ENCODE measurements at places on chromosomes 4 and X.

- no peak for DNase-seq
Measured at GRCh38 chrX:79133904-79134303, 10.6 kb upstream of the GPR174 start.

- DNase-seq, result peak; percentile 30
Measured at GRCh38 chr4:47913861-47914219, 543 bp downstream of the NFXL1 start.

- DNase-seq, result no peak
Measured at GRCh38 chr4:13881892-13882291, 254.4 kb upstream of the BOD1L1 start.

- DNase-seq, result peak; percentile 13
Measured at GRCh38 chr4:102404431-102404969, 59.2 kb upstream of the SLC39A8 start.

DNA sequence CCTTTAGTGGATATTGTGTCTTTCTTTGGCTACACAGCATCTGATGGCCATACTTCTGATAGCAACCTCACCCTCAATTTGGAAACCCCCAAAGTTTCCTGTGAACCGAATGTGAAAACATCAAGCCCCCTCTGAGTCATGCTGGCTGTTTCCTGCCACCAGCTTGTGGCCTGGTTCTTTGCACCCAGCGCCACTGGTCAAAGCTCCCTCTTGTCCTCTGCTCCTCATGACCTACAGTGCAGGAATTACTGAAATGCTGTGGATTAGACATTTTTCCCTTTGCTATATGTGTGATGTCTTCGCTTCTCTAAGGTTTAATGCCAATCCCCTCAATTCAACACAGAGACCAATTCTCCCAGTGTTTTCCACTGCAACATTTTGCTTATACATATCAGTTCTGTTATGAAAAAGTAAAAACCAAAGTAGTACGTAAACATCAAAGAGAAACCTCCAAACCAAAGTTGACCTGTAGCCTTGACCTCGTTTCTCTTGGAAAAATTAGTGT lies 224.0 kb upstream of the TENM3 start:
- no peak for DNase-seq

GRCh38 chr4:37001688-37002436 lies 242.7 kb upstream of the NWD2 start:
- no peak for DNase-seq

GRCh38 chr4:11589676-11590075 lies 161.0 kb upstream of the HS3ST1 start:
- DNase-seq, result no peak

- DNase-seq, result no peak
Measured at GRCh38 chr4:98786866-98787265, 128.5 kb upstream of the TSPAN5 start.

DNA sequence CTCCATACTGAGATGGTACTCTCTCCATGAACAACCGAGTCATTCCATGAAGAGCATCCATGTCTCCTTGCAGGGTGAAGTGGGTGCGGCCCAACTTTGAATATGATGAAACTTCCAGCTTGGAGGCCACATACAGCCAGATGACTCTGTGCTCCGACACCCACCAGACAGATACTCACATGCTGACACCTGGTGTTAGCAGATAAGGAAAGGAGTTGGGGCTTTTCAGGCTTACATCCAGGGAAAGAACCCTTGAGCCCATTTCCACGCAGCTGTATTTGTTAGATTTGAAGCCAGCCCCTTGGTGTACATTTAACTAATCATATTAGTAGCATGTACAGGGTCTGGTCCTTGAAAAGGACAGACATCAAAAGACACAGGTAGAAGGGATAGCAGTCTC lies 62.1 kb upstream of the PRRG3 start:
- DNase-seq, result peak; percentile 22

GRCh38 chr4:153113061-153113837 lies 91.0 kb upstream of the TRIM2 start:
- no peak for DNase-seq

DNA sequence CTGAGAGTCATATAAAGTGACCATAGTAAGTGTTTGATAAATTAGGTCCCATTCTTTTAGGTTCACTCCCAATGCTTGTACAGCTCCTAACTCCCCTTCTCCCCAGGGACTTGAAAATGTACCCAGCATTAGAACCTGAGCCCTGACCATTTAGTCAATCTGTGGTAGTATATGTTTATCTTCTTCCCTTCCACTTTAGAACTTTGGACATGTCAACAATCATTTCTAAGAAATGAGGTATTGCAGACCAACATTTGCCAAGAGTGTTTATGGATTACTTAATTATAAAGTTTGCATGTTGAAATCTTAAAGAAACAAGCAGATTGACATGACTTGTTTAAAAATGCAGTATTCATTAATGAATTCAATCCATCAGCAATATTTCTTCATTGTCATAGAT lies 26.0 kb downstream of the AFM start:
- no peak for DNase-seq

DNA sequence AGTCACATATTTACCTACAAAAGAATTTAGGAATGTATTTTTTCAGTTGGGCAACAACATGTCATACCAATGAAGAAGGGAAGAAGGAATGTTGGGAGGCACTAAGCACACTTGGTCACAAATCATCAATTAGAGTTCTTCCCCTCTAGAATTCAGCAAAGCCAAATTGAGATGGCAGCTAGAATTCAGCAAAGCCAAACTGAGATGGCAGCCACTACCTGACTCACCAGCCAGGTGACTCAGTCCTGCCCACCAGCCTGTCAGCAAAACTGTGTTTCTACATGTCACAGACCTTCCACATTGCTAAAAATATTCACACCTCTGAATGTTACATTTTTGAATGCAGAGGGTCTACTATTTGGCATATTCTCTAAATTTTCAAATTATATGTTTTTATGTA lies 63.2 kb upstream of the NOCT start:
- no peak for DNase-seq

GRCh38 chr4:168188754-168189153 lies 96.4 kb downstream of the ANXA10 start:
- no peak for DNase-seq

- DNase-seq, result no peak
Measured at GRCh38 chr4:163404580-163404979, 60.9 kb downstream of the NPY5R start.

- DNase-seq, result no peak
Measured at GRCh38 chrX:150198776-150199175, 164.3 kb upstream of the MAMLD1 start.

DNA sequence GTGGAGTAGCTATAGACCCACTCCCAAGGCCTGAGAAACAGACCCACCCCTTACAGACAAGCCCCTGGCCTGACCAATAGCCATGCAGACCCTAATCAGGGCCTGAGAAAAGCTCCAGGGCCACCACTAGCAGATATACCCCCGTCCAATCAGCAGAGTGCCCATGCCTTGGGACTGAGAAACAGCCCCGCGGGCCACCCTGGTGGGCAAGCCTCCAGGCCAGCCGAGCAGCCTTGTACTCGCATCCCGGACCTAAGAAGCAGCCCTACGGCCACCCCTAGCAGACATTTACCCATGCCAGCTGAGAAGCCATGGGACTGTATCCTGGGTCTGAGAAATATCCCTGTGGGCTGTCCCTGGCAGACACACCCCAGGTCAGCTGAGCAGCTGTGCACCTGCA lies 436.5 kb downstream of the SMARCA1 start:
- no peak for DNase-seq

DNA sequence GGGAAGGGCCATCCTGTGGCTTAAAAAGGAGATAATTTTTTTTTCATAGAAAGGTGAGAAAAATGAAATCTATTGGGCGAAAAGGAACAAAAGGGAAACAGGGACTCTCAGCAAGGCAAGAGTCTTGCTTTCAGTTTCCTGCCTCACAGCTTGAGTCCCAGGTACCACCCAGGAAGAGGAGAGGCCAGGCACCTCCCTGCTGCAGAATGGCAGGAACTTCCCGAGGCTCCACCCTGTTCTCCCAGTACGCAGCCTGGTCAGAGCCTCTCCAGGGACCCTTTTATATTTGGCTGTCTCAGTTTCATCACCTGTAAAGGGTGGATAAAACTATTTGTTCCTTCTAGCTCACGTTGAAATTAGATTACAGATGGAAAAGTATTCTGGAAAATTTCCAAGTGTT lies 33.8 kb downstream of the UCHL1 start:
- no peak for DNase-seq

- DNase-seq, result no peak
Measured at GRCh38 chrX:2330910-2331309, 169.9 kb downstream of the DHRSX start.

DNA sequence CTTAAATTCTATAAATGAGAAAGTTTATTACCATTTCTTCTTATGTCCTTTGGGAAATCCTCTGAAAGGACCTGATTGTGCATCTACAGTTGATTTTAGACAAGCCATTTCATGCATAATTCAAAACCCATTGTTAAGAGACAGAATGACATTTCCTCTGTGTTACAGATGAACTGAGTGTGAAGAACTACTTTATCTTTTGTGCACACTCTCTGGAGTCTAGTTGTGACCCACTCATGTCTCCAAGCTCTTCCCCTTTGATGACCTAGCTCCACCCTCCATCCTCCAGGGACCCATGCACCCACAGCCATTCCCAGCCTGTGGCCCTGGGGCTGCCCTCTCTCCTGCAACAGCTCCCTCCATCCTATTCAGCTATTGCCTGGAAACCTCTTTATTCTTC lies 57.5 kb upstream of the BMPR1B start:
- DNase-seq, result no peak

GRCh38 chr4:10015140-10015753 lies 6.0 kb downstream of the SLC2A9 start:
- peak; percentile 22 for DNase-seq

GRCh38 chr4:48498895-48499294 lies 8.8 kb downstream of the ZAR1 start:
- DNase-seq, result no peak

- no peak for DNase-seq
Measured at GRCh38 chr4:116520886-116521285, 564.5 kb downstream of the TRAM1L1 start.

- DNase-seq, result peak; percentile 15
Measured at GRCh38 chr4:127479031-127479622, 153.6 kb upstream of the INTU start.

- peak; percentile 29 for DNase-seq
Measured at GRCh38 chr4:10456595-10457254, 501 bp downstream of the ZNF518B start.

DNA sequence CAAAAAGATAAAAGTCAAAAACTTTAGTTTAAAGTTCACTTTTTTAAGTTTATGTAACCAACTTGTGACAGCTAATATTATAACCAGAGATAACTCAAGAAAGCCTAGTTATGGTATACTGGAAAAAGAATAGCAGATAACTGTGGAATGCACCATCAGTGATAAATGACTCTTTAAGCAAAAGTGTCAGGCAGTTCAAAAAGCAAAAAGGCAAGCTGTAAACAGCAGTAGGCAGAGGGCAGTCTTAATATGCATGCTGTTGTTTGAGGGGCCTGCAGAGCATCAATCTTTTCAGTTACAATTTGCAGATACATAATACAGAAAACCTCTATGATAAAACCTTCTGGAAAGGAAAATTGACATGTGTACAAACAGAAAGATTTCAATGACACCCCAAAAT lies 81.8 kb upstream of the JADE1 start:
- DNase-seq, result no peak

DNA sequence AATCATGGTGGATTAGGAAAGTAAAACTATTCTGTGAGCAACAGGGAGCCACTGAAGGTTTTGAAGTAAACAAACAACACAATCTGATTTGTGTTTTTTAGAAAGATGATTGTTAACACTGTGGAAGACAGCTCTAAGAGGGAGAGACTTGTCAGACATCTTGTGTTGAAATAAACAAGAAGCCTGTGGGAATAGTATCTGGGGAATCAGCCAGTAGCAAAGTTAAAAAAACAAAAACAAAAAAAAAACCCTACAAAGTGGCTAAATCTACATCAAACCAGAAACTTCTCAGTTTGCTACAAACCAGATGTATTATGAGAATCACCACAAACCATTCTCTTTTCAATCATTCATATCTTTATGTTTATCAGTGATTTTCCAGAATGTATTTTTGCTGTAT lies 125.7 kb upstream of the GPC4 start:
- no peak for DNase-seq

GRCh38 chrX:39890807-39891206 lies 207.0 kb downstream of the BCOR start:
- DNase-seq, result no peak

GRCh38 chrX:48003367-48003757 lies 427 bp downstream of the ZNF182 start:
- no peak for DNase-seq

GRCh38 chr4:576991-577498 lies 950 bp upstream of the TMEM271 start:
- peak; percentile 33 for DNase-seq

DNA sequence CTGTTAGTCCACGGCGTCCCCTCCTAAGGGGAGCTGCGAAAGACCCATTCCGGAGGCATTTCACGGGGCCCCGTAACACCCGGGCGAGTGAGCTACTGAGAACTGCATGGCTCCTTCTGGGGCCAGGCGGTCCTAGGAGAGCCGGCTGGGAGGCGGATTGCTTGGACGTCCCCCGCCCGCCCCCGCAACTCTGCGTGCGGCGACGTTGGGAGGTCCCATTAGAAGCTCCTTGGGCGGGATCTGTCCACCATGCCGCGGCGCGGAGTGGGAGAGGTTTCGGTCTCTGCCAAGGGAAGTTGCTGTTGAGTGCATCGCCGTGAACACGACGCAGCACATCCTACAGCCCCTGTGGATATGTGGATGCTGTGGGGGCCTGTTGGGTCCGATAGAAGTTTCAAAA lies 85.4 kb upstream of the IGFBP7 start:
- DNase-seq, result no peak

DNA sequence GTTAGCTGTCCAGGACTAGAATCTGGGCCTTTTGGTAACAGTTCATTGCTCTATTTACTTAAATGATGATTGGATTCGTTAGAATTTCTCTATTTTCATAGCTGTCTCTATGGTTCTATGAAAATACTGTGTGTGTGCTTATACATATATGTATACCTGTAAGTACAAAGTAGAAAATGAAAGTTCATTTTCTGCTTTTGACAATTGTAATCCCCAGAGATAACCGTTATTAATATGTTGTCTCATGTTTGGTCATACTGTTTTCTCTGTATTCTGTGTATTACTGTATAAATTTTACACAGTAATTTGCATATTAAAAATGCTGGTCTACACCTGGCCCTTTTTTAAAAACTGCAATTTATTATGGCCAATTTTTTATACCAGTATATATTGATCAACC lies 55.4 kb downstream of the CLCN3 start:
- DNase-seq, result no peak

DNA sequence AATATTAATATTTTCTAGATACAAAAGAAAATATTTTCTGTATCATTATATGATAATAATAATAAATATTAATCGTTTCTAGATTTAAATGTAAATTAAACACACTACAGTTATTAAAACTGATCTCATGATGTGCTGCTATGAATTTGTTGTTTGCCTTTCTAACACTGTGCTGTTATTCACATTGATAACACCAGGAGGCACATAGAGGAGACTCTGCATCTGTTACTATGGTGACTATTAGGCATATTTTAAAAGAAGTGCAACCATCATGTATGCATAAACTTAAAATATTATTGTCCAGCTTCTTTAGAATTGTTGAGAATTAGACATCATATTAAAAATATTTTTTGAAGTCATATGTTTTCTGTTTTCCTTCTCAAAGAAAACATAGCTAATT lies 11.8 kb upstream of the PDGFC start:
- DNase-seq, result peak; percentile 1

Measured in NCI-H524 (cell line).